ENCODE measurements at places on chromosomes 13 and 19. TPM values are rescaled to one million over a fixed set of nuclear protein-coding genes. Genes with fewer than 3 reads are reported as not detected.

Gene CEACAM4
- total RNA-seq = not detected

DNA sequence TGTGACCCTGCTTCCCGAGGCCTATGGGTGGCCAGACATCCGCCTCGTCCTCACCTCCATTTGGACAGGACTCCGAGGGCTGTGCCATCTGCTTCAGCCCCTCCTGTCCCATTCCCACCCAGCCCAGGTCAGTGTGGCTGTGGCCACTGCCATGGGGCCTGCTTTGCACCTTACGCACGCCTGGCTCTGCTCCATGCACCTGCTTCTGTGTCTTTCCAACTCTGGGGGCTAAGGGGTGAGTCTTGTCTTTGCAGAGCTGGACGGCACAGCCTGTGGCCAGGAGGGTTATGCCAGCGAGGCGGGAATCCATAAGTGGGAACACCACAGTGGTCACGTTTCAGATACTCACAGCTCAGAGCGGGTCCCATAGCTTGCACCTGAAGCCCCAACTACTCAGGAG, 5.2 kb upstream of the ZNF554 start:
- H3K36me3 ChIP-seq = peaks cover 11% of the 10 kb centered on the region
- H3K4me3 ChIP-seq = no peak overlapping the region
- H3K27ac ChIP-seq = no peak overlapping the region
- H3K27me3 ChIP-seq = no peaks in the 10 kb centered on the region

DNA sequence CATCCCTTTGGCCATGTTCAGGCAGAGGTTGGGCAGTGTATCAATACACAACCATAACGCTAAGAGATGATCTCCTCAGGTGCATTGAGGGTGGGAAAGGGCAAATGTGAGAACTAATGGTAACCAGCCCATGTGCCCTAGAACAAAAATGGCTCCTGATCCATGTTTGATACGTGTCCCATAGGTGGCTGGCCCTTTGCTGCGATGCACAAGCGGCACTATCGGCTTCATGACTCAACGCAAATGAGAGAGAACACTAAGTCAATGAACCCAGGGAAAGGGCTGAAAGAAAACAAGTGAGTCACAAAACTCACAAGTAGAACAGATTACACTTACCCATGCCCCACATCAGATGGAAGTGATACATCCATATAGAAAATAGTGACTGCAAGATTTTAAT, 201.7 kb downstream of the ABCC4 start:
- H3K36me3 ChIP-seq = peaks cover under 1% of the 10 kb centered on the region
- H3K4me3 ChIP-seq = no peak overlapping the region
- DNase-seq = peak; percentile 87

DNA sequence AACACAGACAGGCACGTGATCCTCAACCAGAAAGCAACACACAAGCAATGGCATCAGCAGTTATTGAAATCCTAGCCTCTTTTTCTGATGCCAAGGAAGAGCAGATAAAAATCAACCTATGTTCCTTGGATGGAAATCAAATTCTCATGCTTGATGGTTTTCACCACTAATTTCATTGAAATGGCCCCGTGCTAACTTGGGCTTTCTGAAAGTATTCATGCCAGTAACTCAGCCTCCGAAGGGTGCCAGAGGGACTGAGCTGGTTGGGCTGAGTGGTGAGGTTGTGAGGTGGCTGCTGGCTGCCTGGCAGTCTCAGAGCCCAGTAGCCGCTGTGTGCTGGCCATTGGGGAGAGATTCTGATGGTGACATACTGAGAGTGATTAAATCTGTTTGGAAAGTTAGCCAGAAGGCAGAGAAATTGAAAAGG, 309.3 kb downstream of the DCT start:
- peaks cover 18% of the 10 kb centered on the region for H3K4me1 ChIP-seq
- no peak overlapping the region for H3K4me3 ChIP-seq
- peak overlapping the region; percentile 51 for H3K27ac ChIP-seq

DNA sequence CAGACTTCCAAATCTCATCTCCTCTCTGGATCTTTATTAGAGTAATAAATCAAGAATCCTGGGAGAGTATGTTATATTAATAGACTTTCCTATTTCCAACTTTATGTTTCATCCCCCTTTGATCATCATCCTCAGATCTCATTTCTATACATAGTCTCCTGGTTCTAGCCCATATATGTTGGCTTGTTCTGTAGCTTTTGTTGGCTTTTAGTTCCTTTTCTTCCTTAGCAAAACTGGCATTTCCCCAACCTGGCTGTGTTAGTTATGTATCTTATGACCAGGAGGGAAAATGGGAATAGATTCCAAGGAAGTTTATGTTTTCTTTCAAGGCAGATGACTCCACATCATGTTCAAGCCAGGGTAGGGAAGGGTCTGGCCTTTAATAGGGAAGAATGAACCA, 2464.5 kb downstream of the PCDH9 start:
- H3K4me1 ChIP-seq = no peaks in the 10 kb centered on the region
- no peak overlapping the region for H3K4me3 ChIP-seq
- no peak for DNase-seq
- H3K27me3 ChIP-seq = no peaks in the 10 kb centered on the region
- no peaks in the 10 kb centered on the region for H3K36me3 ChIP-seq
- no peak overlapping the region for H3K27ac ChIP-seq

- H3K27me3 ChIP-seq = no peaks in the 10 kb centered on the region
- peaks cover 12% of the 10 kb centered on the region for H3K36me3 ChIP-seq
- peak; percentile 73 for DNase-seq
- H3K4me1 ChIP-seq = no peaks in the 10 kb centered on the region
- H3K27ac ChIP-seq = peak within 1 kb of the TSS; percentile 86
These were observed at the start of gene ZNF880 for GRCh38 chr19:52369559-52370340. Gene ZNF880 (plus strand): TSS chr19:52369923. CDS start chr19:52369966, 43 bp downstream.

Measured in MCF 10A (cell line).